Esophagus squamous epithelium (tissue), 5 donors: ENCODE measurements at places on chromosomes 1 and 21.

DNA sequence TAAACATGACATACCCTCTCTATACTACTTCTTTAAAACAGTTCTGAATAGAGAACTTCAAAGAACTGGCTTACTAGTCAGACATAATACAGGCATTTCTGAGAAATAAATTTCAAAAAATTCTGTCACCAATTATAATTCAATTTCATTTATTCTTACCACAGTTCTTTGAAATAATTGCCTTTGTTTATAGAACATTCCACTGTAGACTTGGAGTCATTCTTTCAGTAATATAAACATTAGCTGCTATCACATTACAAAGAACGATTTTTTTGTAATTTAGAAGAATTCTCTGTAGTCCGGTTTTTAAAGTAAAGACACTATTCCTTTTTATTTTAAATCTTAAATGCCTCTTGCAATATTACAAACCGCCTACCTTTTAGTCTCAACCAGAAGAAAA is 146.4 kb upstream of the COL11A1 start:
- no peak for DNase-seq

DNA sequence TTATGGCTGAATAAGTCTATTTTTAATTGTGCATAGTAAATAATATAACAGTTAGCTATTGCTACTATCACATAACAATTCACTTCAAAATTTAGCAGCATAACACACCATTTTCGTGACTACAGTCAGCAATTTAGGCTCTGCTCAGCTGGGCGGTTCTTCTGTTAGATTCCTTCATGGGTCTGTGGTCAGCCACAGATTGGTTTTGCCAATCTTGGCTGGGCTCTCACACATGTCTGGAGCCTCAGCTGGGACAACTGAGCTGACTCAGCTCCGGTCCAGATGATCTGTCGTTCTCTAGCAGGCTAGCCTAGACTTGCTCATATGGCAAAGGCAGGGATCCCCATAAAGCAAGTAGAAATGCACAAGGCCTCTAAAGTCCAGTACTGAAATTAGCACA is 15.1 kb upstream of the CDC42BPA start:
- DNase-seq, result no peak

GRCh38 chr1:61612602-61613001 is 112.3 kb downstream of the TM2D1 start:
- DNase-seq, result no peak

GRCh38 chr1:15714406-15715136 is 21.5 kb upstream of the SLC25A34 start:
- DNase-seq, result no peak

DNA sequence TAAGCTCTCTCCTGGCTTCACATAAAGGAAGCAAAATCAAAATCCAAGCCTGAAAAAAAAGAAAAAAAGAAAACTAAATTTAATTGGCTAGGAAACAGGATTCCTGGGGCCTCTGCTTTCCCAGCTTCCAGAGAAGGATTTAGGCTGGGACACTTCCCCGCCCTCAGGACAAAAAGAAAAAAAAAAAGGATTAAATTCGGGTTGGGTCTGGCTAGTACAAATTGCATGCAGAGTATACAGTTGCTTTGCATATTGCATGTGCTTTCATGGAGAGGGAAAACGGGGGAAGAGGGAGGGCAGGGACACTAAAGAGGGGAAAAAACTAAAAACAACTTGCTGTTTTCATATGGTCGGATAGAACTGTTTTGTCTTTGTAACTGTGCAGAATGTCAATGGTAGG is 42.7 kb downstream of the OLIG1 start:
- DNase-seq, result no peak

DNA sequence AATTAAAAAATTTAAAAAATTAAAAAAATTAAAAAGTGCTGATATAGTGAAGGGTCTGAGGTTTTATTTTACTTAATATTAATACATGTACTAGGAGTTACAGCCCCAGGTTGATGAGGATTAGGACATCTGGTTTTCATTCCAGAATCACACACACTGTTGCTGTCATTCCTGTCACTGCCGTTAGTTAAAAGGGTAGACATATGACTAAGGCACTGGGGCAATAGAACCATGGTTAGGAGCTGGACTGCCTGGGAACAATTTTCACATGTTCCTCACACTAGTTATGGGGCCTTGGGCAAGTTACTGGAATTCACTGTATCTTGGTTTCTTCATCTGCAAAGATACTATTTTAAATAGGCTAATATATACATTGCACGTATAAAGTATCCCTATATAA is 191.8 kb upstream of the DPYD start:
- DNase-seq, result no peak

GRCh38 chr1:241045659-241046058 is 311.3 kb downstream of the RGS7 start:
- no peak for DNase-seq

DNA sequence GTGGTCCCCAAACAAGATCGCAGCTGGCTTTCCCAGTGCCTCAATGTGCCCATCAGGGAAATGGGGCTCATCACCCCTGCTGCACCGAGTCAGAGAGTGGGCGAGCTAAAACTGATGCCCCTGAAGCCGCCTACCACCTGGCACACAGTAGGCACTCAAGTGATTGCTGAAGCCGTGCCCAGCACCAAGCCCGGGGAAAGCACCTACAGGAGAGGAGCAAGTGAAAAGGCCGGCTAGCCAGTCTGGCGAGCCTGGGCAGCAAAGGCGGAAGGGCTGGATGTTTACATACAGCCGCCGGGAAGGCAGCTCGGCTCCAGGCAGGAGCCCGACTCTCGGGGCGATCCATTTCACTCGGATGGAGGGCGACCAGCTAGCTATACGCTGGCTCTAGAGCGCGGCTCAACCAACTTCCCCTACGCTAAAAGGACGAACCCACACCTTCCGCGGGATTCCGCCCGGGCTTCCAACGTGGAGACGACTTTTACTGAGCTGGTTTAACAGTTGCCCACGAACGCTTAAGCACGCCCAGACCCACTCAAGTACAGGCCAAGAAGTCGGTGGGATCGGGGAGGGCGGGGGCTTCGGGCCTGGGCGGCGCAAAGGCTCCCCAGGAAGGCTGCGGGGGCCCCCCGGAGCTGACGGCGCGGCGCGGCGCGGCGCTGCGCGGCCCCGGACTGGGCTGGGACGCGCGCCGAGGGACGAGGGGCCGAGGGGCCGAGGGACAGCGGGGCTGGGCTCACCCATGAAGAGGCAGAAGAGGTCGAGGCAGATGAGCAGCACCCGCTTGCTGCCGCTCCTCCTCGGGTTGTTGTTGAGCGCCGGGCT is 1.0 kb downstream of the PLPP3 start:
- peak; percentile 12 for DNase-seq
